Stimulated activated CD8-positive, alpha-beta memory T cell treated with anti-CD3 and anti-CD28 coated beads, Interleukin-2, amount 100 ng/mL, for 48 hours (primary cell): ENCODE measurements at places on chromosomes 1 and 21.

DNA sequence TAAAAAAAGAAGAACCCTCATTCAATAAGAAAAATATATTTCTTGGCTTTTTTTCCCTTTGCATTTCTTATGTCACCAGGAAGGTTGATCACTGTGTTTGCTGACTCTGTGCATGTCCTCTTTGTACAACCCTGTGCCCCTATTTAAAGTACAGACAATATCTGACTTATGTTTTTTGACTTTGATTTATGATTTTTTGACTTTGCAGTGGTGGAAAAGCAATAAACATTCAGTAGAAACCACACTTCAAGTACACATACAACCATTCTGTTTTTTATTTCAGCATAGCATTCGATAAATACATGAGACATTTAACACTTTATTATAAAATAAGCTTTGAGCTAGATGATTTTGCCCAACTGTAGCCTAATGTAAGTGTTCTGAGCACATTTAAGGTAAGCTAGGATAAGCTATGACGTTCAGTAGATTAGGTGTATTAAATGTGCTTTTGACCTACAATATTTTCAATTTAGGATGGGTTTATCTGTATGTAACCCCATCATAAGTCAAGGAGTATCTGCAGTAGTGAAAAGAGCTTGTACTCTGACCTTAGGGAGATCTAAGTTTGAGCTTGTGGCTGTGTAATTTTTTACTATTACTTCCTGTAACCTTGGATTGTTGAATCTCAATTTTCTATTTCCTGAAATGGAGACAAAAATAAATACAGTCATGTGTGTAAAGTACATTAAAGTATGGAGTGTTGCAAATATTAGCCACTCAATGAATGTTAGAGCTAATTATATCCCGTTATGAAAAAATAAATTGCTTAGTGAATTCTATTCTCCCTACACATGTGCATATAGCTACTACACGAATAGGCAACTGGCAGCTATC is 1.2 kb downstream of the RNASEL start:
- no peak for DNase-seq

GRCh38 chr1:58017641-58018040 is 528.9 kb downstream of the OMA1 start:
- DNase-seq, result no peak

- DNase-seq, result no peak
Measured at GRCh38 chr21:36126208-36126565, 8.7 kb upstream of the CBR3 start.

DNA sequence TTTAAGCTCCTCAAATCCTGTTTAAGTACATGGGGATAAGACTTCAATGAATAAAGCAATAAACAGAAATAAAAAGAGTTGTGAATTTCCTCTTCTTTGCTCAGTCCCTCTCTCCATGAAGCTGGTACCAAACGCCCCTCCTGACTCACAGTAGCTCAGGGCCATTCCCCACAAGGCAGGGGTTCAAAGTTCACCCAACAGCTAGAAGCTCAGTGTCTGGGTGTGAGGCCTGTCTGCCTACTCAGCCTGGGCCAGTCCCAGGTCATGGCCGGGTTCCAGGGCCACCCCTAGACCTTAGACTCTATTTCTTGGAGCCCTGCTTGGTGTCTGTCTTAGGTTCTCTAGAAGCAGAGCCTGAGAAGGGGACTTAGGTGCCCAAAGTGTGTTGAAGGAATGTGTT is 251.5 kb downstream of the GRIK3 start:
- no peak for DNase-seq

DNA sequence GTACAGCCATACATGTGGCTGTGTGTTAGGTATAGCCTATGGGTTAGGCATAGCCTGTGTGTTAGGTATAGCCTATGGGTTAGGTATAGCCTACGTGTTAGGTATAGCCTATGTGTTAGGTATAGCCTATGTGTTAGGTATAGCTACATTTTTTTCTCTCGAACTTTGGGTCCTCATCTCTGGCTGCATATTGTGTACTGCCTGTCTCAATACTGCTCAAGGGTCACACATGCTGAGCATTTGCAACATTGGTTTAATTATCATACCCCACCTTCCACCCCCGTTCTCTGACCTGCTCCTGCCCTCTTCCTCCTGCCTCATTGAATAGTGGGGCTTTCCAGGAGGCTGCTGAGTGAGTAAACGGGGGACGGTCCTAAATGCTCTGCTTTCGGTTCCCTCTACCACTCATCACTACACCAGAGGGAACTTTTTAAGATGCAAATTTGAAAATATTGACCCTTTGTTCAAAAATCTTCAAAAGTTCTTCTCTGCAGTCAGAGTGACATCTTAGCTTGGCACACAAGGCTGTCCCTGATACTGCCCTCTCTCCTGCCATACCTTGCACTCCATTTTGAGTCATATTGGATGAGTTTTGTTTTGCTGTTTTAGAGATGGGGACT is 17.8 kb downstream of the OR2B11 start:
- no peak for DNase-seq

DNA sequence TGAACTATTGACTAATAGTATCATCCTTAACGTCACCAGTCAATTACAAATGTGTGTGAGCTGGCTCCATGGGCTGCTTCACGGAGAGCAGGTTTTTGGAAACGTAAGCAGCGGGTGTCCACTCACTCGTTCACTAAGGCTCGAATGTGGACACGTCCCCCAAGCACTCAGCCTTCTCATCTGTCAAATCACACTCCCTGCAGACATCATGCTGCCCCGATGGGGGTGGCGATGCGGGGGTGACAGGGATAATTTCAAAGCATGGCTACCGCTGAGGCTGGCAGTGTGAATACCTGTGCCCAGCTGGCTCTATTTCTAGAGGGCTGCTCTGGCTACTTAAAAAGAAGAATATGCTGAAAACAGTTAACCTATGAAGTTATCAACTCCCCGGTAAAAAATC is 71.3 kb downstream of the CAPZB start:
- DNase-seq, result no peak

DNA sequence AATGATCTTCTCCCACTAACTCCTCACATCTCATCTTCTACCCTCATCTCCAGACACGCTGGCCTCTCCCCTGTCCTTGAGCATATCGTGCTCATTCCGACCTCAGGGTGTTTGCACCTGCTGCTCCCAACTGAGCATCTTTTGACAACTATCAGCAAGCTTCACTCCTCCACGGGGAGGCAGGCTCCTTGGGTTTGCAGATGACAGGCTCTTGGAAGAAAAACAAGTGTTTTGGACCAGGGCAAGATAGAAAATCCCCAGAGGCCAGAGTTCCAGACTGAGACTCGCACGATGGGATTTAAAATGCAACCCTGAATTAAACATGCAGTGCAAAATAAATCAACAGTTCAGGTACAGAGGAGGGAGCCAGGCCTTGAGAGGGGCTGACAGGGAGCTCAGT is 246.7 kb downstream of the PTPRU start:
- no peak for DNase-seq

DNA sequence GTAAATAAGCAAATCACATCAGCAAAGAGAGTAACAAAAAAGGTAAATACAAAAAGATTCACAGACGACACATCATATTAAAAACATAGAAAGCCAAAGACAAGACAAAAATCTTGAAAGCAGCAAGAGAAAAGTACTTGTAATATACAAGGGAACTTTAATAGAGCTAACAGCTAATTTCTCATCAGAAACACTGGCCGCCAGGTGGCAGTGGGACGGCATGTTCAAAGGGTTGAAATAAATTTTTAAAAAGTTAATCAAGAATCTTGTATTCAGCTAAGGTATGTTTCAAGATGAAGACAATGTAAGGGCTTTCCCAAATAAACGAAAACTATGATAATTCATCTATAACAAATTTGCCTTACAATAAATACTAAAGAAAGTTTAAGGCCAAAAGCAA is 358.1 kb downstream of the LRRIQ3 start:
- DNase-seq, result no peak

GRCh38 chr1:53787655-53788054 is 48.7 kb upstream of the GLIS1 start:
- no peak for DNase-seq

GRCh38 chr1:98924977-98925376 is 79.7 kb downstream of the PLPPR5 start:
- DNase-seq, result no peak

GRCh38 chr1:29635501-29636263 is 399.4 kb downstream of the PTPRU start:
- no peak for DNase-seq

GRCh38 chr1:224903955-224904354 is 25.5 kb upstream of the DNAH14 start:
- DNase-seq, result no peak

- no peak for DNase-seq
Measured at GRCh38 chr1:21165646-21166045, 11.1 kb downstream of the EIF4G3 start.

- DNase-seq, result no peak
Measured at GRCh38 chr1:58477390-58477789, 69.1 kb downstream of the OMA1 start.

GRCh38 chr1:111290630-111291029 is at the start of gene CHIA:
TSS of gene CHIA (plus strand) at chr1:111290851. CDS start at chr1:111310468, 19,617 bp downstream.
- DNase-seq, result no peak

DNA sequence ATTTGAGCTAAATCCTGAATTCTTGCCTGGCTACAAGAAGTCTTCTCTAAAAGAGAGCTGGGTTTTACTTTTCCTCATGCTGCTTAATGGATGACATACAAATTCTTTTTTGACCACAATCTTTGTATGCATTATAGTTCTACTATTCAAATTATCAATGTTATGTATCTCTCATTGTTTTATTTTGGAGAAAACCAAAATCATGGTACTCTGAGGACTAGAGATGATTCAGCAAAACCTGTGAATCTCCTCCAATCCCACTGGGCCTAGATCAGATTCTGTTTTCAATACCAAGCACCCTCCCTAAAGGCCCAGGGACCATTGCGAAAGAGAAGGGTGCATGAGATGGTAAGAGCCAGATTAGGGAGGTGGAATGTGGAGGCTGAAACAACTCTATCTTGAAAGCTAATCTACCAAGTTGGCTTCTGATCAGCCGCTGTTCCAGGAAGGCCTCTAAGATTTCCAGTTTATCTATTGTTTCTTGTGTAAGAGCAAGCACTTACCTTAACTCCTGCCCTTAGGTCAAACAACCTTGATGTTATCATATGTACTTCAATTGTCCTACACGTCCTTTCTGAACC is 547.2 kb downstream of the PLPP3 start:
- no peak for DNase-seq

GRCh38 chr1:154730259-154730658 is 122.3 kb upstream of the ADAR start:
- no peak for DNase-seq

DNA sequence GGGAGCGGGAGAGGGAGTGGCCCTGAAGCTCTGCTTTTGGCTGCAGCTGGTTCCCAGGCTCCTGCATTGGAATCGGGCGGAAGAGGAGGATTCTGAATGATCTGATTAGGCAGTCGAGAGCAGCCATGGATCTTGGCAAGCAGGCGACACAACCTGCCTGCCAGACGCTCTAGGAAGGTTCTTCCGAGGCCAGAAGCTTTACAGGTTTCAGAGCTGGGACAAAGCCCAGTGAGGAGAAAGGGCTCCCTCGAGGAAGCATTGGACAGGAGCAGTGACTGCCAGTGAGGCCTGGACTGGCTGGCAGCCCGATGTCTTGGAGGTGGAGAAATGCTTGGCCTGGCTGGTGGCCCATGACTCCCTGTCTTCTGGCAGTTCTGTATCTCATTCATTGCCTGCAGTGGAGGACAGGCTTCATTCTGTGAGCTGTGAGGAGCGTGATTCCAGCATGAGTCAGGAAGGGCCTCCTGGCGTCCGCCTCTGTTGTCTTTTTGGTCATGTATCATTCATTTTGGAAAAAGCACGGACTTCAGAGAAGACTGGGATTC is 132.7 kb upstream of the IPO9 start:
- DNase-seq, result no peak

DNA sequence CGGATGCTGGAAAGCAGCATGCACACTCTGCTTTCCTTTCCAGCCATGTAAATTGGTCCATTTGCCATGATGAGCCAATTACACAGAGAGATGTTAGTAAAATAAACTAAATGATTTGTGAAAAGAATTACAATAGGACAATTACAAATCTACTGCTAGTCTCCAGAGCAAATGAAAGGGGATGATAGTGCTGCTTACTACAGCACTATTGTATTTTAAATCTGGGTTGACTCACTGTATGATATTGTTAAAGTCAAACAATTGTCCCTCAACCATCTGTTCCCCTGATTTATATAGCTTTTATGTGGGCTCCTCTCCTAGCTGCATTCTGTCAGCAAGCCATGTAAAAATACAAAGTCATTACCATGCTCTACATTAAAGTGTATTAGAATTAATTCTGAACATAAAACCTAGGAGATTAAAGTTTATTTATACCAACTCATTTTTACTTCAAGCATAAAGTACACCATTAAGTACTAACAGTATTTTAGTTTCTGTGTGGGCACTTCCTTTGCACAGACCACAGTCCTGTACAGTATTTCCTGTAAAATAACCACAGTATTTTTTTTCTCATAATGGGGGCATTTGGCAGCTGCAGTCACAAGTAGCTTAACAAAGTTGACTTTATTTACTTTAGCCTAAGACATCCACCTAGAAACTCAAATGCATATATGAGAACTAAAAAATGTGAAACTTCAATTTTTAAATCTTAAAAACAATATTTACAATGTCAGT is 135.8 kb downstream of the VAV3 start:
- DNase-seq, result no peak

DNA sequence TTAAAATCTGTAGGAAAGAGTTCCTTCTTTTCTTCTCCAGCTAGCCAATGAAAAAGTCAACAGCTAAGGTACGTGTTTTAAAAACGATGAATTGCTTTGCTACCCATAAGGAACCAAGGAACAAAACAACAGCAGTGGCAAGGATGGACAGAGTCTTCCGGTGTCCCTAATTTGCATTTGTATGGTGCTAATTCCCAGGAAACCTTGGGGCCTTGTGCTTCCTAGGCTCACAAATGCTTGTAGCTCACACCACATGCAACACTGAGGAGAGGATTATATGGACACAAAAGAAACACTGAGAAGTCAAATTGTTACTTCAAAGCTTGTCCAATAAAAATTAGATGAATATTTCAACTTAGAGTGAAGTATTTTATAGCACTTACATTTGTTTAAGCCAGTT is 1.8 kb upstream of the PGBD5 start:
- no peak for DNase-seq

- no peak for DNase-seq
Measured at GRCh38 chr21:41580758-41581554, 73.0 kb upstream of the TMPRSS2 start.

GRCh38 chr1:160539990-160540858 is 17.2 kb upstream of the SLAMF6 start:
- peak; percentile 33 for DNase-seq

DNA sequence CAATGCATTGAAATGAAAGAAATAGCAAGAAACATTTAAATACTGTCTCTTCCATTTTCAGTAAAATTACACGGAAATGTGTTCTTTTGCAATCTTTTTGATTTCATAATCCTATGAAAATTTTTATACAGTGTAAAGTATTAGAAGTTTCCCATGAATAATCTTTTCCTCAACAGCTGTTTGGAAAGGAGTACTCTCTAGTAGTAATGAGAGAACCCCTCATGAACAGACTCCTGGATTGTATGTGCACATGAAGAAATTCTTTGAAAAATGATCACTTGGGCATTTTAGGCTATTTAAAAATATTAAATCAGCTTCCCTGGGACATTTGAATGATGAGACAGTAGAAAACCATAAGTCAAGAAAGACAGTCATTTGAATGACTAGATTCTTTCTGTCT is 64.4 kb downstream of the LHX9 start:
- no peak for DNase-seq
